ENCODE measurements at places on chromosomes 6 and 20.

DNA sequence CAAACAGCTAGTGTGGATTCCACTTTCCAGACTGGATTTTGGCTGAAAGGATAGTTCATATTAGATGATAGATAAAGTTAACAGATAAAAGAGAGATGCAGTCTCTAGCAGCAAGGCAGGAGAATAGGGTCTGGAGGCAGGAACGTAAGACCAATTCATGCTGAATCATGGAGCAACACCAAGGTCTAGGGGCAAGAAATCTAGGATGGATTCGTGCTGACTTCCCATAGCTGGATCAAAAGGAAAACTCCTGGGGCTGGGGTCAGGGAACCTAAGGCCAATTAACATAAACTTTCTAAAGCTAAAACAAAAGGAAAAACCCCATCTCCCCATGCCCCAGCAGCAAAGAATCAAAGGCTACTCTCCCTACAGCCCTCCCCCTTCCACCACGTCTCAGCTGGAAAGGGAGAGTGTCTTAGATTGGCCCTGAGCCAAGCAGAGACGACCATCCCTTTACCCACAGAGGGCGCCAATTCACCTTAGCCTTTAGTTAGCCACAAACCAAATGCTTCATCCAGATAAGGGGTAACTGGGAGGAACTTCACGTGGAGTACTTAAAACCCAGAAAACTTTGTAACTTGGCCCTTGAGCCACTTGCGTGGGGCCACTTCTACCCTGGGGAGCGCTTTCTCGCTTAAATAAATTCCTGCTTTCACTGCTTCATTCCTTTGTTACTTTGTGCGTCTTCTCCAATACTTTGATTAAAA, 7.6 kb downstream of the TREM1 start:
- DNase-seq, result peak; percentile 82

DNA sequence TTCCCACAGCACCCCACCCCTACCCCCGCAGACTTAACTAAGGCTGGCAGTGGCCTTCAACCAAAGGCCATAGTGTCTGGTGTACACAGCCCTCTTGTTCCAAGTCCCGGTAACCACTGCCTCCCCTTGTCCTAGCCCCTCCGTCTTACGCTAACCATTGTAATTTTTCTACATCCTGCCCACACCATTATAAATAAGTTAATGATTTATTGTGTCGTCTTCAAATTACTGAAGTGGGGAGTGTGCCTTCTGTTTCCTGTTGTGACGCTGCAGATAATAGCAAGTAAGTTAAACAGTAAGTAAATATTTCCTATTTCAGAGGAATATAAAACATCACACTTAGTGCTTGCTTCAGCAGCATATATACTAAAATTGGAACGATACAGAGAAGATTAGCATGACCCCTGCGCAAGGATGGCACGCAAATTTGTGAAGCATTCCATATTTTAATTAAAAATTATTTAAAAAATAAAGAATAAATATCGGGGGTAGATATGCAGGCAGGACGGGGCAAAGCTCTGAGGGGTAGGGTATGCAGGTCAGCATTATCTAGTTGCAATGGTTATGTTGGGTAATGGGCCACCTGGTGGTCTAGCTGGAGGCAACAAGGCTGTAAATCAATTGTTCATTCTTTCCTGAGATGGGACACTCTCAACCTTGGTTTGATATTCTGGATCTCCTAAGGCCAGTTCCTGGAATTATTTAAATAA, 15.1 kb downstream of the SRSF6 start:
- no peak for DNase-seq

DNA sequence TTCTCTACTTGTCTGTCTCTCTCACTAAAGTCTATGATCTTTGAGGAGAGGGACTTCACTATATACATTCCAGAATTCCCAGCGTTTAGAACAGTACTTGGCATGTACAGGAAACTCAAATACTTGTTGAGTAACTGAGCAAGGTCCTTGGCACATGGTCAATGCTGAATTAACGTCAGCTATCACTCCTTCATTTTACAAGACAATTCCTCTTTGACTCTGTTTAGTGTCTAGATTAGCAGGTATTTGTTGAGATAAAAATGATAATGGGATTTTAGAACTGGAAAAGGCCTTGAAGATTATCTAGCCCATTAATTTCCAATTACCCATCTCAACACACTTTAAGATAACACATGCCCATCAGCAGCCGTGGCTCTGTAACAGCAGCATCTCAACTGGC, 6.6 kb upstream of the GUCA1B start:
- DNase-seq, result no peak

- no peak for DNase-seq
Observed at GRCh38 chr20:19727251-19727847, 30.7 kb upstream of the RIN2 start.

- no peak for DNase-seq
Observed at GRCh38 chr20:19693508-19693907, 64.5 kb upstream of the RIN2 start.

DNA sequence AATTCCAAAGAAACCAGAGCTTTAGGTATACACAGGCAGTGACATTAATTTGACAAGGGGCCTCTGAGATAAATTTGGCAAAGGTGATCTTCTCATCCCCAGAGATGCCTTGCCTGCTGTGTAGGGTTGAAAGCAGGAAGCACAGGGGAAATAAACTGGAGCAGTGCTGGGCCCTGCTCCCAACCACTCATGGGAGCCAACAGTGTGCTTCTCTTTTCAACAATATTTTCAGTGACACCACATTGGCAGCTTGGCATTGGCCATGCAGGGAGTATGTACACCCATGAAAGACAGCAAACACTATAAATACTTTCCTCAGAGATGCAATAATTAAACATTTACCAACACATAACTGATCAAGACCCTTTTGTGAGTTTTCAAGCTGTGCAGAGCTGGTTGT, 90.7 kb upstream of the F13A1 start:
- DNase-seq, result no peak

All from NT2/D1 (cell line).